ENCODE measurements at places on chromosomes 12 and 14.

- DNase-seq, result peak; percentile 86
Measured at GRCh38 chr14:31435276-31435675, 14.9 kb upstream of the HEATR5A start.

DNA sequence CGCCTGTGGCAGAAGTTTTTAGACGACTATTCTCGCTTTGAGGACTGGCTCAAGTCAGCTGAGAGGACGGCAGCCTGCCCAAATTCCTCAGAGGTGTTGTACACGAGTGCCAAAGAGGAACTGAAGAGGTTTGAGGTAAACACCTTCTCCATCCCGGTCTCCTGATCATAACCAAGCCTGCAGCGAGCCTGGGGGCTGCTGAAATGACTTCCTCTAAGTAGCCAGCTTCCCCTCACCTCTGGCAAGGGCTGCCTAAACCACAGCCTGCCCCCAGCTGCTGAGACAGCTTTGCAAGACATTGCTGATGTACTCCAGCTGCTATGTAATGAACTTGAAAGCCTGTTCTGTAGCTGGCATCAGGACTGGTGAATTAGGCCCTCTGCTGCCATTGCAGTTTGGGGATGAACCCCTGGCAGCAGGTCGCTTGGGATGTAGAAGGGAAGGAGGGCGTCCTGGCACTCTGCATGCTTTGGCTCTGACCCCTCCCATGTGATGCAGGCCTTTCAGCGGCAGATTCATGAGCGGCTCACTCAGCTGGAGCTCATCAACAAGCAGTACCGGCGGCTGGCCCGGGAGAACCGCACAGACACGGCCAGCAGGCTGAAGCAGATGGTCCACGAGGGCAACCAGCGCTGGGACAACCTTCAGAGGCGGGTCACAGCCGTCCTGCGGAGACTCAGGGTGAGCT is 84.6 kb downstream of the ESR2 start:
- peak; percentile 38 for DNase-seq

- no peak for DNase-seq
Measured at GRCh38 chr12:24756479-24757024, 192.3 kb downstream of the BCAT1 start.

- no peak for DNase-seq
Measured at GRCh38 chr12:50354908-50355307, 41.5 kb downstream of the FAM186A start.

GRCh38 chr12:93960521-93960920 is 187.9 kb upstream of the PLXNC1 start:
- no peak for DNase-seq

DNA sequence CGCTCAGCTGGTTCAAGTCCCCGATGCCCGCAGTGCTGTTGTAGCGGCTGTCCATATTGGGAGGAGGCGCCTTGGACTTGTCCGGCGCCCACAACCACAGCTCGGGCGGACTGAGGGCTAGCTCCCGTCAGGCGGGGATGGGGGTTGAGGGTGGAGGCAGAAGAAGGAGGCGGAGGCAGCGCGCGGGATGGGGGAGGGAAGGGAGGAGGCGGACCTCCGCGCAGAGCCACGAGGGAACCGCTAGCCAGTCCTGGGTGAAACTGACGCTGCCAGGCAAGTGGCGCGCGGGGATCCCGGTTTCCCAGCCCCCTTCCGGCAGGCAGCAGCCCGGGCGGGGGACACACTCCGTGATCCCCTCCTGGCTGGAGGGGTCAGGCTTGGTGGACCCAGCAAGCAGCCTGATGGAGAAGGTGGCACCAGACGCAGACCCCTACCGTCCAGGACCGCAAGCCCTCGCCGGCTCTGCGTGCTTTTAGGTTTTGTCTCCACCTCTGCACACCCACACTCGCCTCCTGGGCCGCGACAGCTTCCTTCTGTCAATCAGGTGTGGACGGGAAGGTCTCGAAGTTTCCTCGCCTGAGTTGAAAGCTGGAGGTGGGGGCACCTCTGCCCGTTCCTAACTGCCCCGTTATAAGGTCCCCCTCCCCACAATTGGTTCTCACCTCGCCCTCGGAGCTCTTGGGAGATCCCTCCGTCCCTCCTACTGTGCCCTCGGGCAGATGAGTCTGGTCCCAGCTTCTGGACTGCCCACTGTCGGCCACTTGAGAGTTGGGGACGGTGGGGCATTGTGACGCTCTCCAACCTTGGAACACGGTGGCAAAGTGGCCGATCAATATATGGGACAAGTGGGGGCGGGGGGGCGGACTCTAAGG is at the start of gene CPNE8:
CPNE8 (minus strand) TSS at position 112 of the 872 bp plus-strand sequence; CDS start at position 55, 57 bp downstream.
- peak; percentile 72 for DNase-seq

DNA sequence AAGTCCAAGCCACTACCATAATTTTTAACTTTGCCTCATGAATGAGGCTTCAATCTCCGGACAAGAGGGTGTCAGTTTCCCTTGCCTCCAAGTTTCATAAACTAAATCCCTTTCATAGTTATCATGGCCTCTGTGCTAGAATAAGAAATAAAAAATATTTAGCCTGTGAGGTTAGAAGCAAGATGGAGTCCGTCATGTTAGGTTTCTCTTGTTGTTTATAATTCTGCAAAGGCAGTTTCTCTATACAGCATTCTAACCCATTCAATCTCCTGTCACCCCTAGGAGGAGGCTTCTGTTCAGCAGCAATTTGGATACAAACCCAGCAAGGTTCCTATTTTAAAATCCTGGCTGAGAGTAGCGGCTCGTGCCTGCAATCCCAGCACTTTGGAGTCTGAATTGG is 15.8 kb upstream of the RAN start:
- DNase-seq, result no peak

- DNase-seq, result no peak
Measured at GRCh38 chr14:103543140-103543539, 14.1 kb downstream of the TRMT61A start.

DNA sequence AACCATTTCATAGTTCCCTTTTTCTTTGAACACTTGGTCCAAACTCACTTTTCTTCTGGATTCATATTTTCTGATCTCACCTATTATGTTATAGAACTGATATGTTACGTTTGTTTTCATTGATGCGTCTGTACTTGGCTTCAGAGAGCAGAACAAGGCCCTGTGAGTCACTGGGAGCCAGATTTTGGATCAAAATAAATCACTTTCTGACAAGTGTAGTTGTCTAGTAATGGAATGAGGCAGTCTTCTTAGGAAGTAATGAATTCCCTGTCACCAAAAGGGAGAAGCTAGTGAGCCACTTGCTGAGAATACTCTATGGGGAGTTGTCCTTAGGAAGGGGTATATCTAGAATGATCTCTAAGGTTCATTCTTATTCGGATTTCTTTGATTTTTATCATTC is 10.2 kb downstream of the BICD1 start:
- peak; percentile 47 for DNase-seq

- DNase-seq, result no peak
Measured at GRCh38 chr14:101480747-101481530, 80.4 kb upstream of the DIO3 start.

GRCh38 chr12:71954083-71954778 is 15.6 kb downstream of the TPH2 start:
- no peak for DNase-seq

DNA sequence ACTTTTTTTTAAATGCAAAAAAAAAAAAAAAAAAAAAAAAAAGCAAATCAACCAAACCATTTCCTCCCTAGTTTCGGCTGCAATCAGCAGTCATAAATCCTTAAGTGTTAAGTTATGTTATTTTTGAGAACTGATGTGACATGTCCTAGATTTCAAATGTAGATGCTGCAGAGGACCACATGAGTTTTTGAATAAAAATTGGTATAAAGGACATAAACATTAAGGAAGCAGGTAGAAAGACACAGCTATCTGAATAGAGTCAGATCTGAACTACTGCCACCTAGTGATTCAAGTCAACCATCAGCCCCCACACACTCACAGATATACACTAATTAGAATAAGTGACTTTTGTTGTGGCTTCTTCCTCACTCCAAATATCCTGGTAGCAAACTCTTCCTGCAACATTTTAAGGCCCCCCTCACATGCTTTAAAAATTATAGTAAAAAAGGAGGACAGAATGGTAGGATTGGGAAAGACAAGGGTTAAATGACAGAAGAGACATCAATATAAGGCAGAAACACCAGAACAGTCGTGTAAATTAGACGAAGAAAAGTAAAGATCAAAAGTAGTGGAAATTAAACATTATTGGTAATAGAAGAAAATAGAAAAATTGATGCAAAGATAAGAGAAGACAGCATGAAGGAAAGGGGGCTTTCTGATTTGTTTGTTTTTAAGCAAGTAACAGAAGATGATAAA is 394.5 kb upstream of the ATP2B1 start:
- peak; percentile 67 for DNase-seq

GRCh38 chr12:12083688-12084087 is 12.9 kb downstream of the BCL2L14 start:
- no peak for DNase-seq

- peak; percentile 85 for DNase-seq
Measured at GRCh38 chr14:76876076-76876475, 49.9 kb downstream of the LRRC74A start.

DNA sequence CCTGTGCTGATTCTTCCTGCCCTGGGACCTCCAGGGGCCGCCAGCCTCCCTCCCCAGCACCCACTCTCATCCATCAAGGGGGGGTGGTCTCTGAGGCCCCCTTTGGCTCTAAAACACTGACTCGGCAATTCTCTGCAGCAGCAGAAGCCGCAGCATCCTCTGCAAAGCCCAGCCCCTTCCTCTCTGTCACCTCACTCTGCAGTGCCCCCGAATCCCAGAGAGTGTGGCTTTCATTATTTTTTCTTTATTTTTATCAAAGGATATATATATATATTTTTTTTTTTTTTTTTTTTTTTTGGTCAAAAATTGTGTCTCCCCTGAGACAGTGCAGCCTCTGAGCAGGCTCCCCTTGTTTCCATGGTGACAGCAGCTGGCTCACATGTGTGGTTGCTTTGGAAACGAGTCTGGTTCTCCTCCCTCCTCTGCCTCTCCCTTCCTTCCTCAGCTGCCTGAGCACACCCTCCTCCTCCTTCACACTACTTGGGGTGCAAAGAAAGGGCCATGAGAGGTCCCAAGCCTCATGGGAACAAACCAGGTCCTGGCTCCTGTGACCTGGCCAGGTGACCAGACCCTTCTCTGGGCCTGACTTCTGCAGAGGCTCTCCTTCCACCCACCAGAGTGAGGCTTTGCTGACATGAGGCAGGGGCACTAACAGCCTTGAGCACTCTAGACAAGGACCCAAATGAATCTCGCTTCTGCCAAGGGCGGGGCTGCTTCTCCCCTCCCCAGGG is 100.5 kb downstream of the LRRC74A start:
- peak; percentile 93 for DNase-seq

GRCh38 chr12:97414855-97415254 is 47.7 kb upstream of the RMST start:
- DNase-seq, result no peak

- no peak for DNase-seq
Measured at GRCh38 chr12:33795536-33795935, 226.8 kb upstream of the ALG10 start.

DNA sequence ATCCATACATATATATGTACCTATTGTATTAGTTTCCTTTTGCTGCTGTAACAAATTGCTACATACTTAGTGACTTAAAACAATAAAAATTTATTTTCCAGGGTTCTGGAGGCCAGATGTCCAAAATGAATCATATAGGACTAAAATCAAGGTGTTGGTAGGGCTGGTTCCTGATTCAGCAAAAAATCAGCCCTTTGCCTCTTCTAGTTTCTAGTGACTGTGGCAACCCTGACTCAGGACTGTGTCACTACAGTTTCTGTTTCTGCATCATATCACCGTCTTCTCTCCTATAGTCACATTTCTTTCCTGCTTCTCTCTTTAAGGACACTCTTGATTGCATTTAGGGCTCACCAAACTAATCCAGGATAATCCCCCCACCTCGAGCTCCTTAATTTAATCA is 386.3 kb upstream of the TBX3 start:
- peak; percentile 50 for DNase-seq

- DNase-seq, result peak; percentile 66
Measured at GRCh38 chr14:69685716-69686115, 74.3 kb downstream of the SUSD6 start.

- DNase-seq, result peak; percentile 76
Measured at GRCh38 chr12:101414533-101415119, 7.1 kb upstream of the ARL1 start.

GRCh38 chr12:7019043-7019569 is 830 bp upstream of the LPCAT3 start:
- DNase-seq, result peak; percentile 14

- no peak for DNase-seq
Measured at GRCh38 chr14:65370801-65371248, 41.7 kb upstream of the FUT8 start.

- peak; percentile 64 for DNase-seq
Measured at GRCh38 chr12:15830538-15830937, 41.4 kb upstream of the EPS8 start.

DNA sequence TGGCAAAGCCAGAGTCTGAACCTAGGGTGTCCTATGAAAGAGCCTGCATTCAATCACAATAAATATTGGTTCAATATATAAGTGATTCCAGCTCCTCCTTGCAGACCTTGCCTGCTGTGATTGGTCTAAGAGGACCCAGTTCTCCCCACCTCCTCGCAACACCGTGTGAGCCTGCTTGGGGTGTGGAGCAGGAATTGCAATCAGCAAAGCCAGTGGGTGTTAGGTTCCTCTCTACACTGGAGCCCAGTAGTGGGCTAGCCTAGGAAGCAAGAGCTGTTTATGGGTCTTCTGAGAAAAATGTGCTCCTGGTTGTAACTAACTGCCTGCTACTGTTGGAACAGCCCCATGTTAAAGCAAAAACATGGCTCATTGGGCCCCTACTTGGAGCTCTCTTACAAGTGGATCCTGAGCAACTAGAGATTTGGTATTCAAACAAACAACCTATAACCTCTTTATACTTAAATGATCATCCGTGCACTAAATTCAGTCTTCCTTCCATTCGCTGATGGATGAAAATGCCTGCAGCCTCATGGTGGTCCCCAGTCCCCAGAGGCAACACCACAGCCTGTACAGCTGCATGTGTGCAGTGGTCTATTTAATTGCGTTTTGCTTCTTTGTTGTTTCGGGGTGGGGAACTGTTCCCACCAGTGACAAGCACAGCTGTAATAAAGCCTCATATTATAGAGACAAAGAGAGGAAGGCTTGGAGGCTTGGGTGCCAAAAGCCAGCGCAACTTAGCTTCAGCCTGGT is 3.7 kb upstream of the SELPLG start:
- no peak for DNase-seq

DNA sequence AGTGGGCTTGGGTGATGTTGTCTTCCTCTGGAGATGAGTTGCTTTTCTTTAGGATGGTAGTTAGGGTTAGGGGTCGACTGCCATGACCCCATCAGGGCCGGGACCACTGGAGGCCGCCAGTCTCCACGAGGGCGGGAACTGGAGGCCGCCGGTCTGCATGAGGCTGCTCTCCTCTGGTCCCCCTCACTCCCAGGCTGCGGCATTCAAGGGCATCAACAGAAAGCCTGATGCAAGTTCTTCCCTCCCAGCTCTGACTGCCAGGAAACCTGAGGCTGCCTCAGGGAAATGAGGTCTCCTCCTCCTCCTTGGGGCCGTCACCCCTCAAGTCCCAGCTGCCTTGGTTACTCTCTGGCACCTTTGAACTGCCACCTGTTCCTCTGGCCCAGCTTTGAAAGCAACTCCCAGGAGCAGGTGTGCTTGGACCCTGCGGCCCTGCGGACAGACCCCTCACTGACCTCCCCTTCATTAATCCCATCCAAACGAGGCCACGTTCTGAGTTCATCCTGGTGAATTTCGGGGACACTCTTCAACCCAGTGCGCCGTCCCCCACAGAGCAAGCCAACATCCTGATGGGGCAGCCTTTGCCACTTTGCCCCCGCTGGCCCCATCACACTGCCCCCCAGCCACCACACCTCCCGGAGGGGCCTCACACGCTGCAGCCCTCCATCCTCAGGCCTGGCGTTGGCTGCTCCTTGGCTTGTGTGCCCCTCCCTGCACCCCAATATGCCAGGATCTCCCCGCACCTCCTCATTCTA is 37.2 kb upstream of the FBRSL1 start:
- DNase-seq, result no peak
